ENCODE measurements at places on chromosomes 11 and 22.

GRCh38 chr11:67406969-67407687 lies 3.2 kb downstream of the TBC1D10C start:
- DNase-seq = no peak

- no peak for DNase-seq
These were observed 14.5 kb upstream of the MRTFA start for GRCh38 chr22:40651057-40651456.

GRCh38 chr11:114260077-114260476 lies 36.1 kb upstream of the NNMT start:
- DNase-seq = no peak

- DNase-seq = no peak
These were observed 17.1 kb downstream of the MPEG1 start for GRCh38 chr11:59195586-59195985.

DNA sequence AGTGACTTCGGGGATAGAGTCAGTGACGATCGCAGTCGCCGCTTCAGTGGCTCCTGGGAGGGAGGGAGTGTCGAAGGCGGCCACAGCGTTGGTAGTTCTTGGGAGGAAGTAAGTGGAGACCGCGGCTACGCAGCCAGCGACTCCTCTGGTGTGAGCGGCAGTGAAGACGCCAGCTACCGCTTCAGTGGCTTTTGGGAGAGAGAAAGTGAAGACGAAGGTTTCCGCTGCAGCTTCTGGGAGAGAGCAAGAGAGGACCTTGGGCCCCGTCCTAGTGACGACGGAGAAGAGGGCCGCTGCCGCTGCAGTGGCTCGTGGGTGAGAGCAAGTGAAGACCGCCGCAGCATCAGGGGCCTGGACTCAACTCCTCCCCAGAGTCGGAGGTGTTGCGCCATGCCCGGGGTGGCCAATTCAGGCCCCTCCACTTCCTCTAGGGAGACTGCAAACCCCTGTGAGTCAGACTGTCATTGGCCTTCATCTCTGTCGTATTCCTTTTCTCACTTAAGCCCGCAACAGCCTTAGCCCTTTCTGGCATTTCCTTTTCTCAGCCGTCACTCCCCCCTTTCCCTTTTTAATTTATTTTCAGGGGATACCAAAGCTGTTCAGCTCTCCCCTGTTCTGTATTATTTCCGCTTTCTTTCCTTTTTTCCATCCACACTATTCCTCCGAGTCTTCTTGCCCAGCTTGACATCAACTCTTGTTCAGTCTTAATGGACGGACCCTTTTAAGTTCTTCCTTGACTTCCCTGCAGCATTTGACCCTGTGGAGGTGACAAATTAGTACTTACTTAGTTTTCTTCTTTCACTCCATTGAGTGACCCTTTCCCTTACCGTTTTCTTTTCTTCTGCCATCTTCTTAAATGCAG lies 1.0 kb downstream of the ANKRD42 start:
- no peak for DNase-seq

- DNase-seq = no peak
These were observed 71.2 kb downstream of the MYO7A start for GRCh38 chr11:77199137-77199745.

DNA sequence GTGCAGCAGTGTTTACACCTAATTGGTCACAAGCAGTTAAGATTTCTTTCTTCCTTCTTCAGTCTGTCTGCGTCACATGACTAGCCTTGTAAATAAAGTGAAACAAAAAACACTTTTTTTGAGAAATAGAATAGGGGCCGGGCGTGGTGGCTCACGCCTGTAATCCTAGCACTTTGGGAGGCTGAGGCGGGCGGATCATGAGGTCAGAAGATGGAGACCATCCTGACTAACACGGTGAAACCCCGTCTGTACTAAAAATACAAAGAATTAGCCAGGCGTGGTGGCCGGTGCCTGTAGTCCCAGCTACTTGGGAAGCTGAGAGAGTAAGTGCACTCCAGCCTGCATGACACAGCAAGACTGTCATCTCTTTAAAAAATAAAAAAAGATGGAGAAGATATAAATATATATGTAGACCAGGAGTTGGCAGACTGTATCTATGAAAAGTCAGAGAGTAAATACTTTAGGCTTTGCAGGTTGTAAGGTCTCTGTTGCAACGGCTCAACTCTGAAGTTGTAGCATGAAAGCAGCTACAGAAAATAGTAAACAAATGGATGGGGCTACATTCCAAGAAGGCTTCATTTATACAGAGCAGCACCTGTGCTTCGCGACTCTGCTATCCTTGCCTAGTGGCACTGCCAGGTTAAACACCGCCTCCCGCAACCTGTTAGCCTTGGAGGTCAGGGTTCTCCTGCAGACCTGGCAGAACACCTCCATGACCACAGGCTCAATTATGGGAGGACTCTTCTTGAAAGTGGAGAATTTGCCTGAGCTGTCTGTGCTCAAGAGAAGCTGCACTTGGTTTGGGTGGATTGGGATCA lies 55.9 kb downstream of the PPP6R2 start:
- DNase-seq = no peak

DNA sequence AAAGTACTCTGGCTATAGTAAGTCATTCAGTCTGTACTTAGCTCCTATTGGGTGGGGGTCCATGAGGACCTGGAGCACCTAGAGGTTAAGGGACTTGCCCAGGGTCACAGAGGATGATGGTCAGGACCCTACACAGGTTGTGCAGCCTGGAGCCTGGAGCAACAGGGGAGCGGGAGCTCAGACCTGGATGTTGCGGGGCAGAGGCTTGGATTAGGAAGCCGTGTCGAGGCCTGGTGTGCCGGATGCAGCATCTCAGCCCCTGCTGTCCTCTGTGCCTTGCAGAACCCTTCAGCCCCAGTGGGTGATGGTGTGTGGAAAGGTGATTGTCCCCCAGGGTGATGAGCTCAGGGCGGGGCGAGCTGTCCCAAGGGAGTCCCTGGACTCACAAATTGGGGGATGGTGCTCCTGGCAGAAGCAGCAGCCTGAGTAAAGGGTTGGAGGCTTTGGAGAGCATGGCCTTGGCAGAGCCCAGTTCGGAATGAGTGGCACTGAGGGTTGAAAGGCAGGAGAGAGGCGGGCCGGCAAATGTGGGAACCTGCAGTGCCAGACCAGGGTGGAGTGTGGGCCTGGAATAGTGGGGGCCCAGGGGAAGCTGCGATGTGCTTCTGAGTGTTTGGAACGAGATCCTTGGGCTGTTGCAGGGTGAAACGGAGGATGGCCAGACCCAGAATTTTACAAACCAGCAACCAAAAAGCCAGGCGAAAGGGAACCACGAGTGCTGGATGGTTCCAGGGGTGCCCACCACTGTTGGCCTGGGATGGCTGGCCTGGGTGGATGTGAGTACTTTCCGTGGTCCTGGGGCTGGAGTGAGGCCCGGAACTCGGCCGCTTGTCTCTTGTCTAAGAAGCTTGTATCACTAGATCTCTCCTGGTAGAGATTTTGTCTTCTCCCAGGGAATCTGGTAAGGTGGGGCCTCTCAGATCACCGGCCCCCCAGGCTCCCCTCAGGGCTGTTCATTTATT lies 2.9 kb downstream of the TPCN2 start:
- no peak for DNase-seq

- no peak for DNase-seq
These were observed at the start of gene TRIM29 for GRCh38 chr11:120137611-120138521. TRIM29 (minus strand) TSS chr11:120138113; CDS start chr11:120138031, 82 bp downstream.

DNA sequence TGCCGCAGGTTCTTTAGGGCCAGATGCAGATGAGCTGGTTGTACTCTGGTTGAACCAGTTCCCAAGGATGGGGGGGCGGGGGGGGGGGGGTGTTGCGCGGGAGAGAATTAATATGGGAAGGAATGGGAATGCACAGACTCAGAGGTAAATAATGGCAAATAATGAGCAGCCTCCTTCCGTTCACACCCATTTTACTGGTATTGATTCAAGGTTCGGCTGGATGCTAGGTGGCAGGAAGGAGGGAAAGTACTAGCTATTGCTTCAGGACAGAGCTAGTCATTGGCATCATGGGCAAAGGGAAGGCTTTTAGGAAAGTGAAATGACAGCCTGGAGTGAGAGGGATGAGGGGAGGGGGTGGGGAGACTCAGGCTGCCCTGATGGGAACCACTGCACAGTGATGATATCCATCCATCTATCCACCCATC lies at the start of gene VSTM5:
VSTM5 (minus strand) TSS at position 25 of the 425 bp plus-strand sequence. CDS start 116 bp downstream, outside the sequence.
- DNase-seq = no peak

- DNase-seq = no peak
These were observed 84.2 kb upstream of the GALNT18 start for GRCh38 chr11:11706028-11706427.

GRCh38 chr11:95072948-95073347 lies 6.2 kb downstream of the SRSF8 start:
- no peak for DNase-seq

- no peak for DNase-seq
These were observed 7.3 kb downstream of the DDI1 start for GRCh38 chr11:104043678-104044239.

DNA sequence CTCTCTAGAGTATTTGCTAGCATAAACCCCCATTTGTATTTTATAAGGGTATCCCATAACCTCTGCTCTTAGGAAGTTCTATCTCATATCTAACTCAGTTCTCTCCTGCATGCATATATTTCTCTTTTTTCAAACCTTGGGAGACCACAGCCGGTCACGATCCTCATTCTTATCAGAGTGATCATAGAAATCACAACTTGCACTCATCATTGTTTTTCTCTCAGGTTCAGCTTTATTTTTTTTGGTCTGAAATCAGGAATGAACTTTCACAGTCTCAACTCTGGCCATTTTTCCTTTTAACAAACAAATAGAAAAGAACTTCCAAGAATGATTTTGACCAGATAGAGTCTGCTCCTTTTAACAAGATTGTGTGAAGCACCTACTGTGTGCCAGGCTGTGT lies 98.6 kb upstream of the BLID start:
- no peak for DNase-seq

- no peak for DNase-seq
These were observed 14.1 kb upstream of the MDK start for GRCh38 chr11:46367244-46367915.

GRCh38 chr11:70863186-70863585 lies 389.2 kb downstream of the SHANK2 start:
- no peak for DNase-seq

Measured in HFF-Myc (cell line).